Type B pancreatic cell (in vitro differentiated cells): ENCODE measurements at places on chromosomes 2 and 18. TPM values are rescaled to one million over a fixed set of nuclear protein-coding genes. Genes with fewer than 3 reads are reported as not detected.

The CRYGB gene
- not detected in 2 replicates for total RNA-seq

DNA sequence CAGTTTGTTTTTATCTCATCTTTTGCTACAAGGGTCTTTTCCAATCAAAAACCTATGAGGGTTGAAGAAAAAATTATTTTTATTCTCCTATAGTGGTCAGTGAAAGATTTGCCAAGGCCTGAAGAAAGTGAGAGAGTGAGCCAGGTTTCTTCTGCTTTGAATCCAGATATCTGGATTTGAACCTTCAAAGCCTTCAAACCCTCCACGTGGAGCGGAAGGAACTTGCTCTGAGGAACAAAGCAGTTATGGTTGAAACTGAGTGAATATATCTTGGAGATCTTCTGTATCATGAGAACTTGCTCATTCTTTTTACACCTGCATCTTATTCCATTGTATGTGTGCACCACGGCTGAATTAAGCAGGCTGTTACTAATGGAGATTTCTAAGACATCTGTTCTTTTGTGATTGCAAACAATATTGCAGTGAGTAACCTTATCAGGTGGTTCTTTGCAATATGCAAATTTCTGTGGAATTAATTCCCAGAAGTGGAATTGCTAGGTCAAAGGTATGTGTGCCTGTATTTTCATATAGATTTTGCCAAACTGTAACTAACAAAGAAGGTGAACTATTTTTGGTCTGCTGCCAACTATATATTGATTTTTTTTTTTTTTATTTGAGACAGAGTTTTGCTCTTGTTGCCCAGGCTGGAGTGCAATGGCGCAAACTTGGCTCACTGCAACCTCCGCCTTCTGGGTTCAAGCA, 147.9 kb downstream of the B3GNT2 start:
- no peaks in the 10 kb centered on the region for H3K27me3 ChIP-seq
- H3K27ac ChIP-seq: no peak overlapping the region

DNA sequence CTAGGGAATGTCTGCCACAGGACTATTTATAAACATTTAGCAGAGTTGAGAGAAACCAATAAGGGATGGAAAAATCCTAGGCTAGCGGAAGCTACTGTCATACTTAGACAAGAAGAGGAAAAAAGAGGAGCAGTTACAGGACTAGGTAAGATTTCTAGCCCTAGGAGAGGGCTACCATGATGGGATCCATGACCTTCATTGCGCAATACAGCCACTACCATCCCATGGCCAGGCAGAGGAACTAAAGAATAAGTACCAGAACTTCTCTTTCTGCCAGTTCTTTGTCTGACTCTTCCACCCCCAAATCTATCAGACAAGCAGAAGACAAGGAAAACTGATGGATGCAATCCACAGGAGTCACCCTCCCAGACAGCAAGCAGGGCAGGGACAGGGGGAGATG, 417.0 kb upstream of the CHST9 start:
- H3K4me3 ChIP-seq: no peak overlapping the region
- DNase-seq: no peak
- no peaks in the 10 kb centered on the region for H3K36me3 ChIP-seq
- peaks cover 5% of the 10 kb centered on the region for H3K4me1 ChIP-seq
- H3K27ac ChIP-seq: no peak overlapping the region

DNA sequence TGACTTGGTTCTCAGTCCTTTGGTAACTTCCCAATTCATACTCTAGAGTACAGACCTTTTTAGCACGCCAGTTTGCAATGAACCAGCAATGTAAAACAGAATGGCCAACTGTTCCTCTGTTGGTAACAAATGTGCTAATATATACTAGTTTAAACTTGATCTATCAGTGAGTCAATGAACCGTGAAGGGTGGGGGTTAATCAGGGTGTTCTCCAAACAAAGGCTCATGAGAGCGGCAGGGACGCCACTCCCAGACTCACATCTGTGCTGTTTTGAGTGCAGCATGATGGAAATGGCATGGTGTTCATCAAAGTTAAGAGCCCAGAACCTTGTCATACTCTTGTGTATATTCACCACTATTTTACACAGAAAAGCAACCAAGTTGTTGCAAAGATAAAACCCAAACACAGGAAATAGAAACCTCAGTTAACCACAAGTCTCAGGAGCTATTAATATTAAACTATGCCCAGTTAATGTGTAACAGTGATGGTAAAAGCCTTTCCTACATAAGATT, 70.3 kb downstream of the CERKL start:
- H3K4me3 ChIP-seq: peak overlapping the region; percentile 56
- H3K27ac ChIP-seq: peak overlapping the region; percentile 15
- no peak for DNase-seq
- H3K36me3 ChIP-seq: no peaks in the 10 kb centered on the region

DNA sequence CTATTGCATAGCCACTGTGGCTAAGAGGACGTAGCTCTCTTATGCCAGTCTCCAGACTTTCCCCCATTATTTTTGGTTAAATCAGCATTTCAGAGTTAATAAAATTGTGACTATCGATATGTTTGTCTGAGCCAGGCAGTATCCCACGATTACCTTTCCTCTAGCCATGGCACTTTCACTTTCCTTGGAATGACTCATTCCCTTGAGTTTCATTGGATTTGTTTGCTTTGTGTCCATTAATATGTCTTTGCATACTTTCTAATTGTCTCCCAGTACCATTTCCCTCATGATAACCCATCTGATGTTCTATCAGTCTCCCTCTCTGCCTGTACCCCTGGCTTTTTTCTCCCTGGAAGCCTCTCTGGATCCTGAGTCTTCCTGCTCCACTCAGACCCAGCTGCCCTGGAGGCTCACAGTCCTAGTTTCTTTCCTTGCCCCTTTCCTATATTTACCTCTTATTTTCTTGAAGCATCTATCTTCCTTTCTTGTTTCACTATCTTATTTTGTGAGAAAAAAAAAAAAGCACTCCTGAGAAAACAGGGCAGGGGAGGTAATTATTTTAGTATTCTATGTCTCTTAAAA, 126.1 kb downstream of the MTX2 start:
- no peak overlapping the region for H3K4me3 ChIP-seq
- peaks cover 30% of the 10 kb centered on the region for H3K4me1 ChIP-seq

DNA sequence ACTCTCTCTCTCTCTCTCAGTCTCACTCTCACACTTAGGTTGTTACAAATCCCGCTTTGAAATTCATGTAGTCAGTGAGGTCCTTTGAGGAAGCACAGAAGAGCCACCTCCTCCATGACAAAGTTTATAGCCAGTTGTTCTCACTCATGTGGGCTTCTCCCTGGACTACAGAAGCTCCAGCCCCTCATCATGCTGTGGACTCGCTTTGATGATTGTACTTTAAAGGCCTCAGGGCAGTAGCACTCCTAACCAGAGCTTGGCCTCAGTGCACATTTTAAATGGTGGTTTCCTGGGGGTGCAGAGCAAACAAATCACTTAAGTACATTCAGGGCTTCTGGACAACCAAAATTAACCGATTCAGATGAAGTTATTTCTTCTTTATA, 115.7 kb downstream of the MTCL1 start:
- H3K36me3 ChIP-seq: peaks cover 18% of the 10 kb centered on the region
- H3K27ac ChIP-seq: no peak overlapping the region
- no peak overlapping the region for H3K4me3 ChIP-seq

DNA sequence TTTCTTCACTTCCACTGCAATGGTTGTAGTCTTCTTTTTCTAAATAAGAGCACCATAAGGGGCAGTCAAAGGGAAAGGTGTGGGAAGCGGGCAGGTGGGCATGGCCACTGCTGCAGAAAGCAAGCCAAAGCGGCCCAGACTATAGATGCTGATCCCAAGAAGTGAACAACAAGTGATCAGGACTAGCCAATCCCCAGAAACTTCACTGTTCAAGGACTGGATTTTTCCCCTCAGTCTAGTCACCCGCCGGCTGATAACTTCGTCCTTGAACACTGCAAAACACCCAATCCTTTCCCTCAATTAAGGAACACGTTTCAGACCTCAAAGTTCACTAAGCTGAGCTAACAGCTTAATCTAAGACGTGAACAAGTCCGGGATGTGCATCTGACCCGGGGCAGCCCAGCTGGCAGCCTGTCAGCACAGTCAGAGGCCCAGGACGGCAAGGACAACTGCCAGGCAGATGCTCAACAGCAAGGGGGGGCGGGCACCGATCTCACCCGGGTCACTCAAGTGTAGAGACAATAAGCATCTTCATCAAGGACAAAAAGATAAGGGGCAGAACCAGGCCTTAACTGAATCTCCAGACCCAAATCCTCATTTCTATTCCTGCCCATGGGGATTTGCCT, 59.8 kb downstream of the HDLBP start:
- H3K4me1 ChIP-seq: no peaks in the 10 kb centered on the region
- DNase-seq: no peak
- no peaks in the 10 kb centered on the region for H3K27me3 ChIP-seq
- H3K4me3 ChIP-seq: no peak overlapping the region
- H3K36me3 ChIP-seq: peaks cover 35% of the 10 kb centered on the region
- no peak overlapping the region for H3K27ac ChIP-seq

- no peaks in the 10 kb centered on the region for H3K27me3 ChIP-seq
Observed at GRCh38 chr2:27378096-27378808, 2.3 kb downstream of the ZNF513 start.

GRCh38 chr2:39469807-39470206, 32.7 kb upstream of the MAP4K3 start:
- H3K4me1 ChIP-seq: peaks cover 35% of the 10 kb centered on the region
- peak overlapping the region; percentile 46 for H3K4me3 ChIP-seq
- no peak for DNase-seq
- peak overlapping the region; percentile 71 for H3K27ac ChIP-seq
- no peaks in the 10 kb centered on the region for H3K27me3 ChIP-seq
